ENCODE measurements at places on chromosomes 2 and 18.

GRCh38 chr2:235747001-235747785 lies 253.3 kb downstream of the AGAP1 start:
- no peak for DNase-seq

- peak; percentile 25 for DNase-seq
Measured at GRCh38 chr2:221465776-221466175, 106.3 kb downstream of the EPHA4 start.

DNA sequence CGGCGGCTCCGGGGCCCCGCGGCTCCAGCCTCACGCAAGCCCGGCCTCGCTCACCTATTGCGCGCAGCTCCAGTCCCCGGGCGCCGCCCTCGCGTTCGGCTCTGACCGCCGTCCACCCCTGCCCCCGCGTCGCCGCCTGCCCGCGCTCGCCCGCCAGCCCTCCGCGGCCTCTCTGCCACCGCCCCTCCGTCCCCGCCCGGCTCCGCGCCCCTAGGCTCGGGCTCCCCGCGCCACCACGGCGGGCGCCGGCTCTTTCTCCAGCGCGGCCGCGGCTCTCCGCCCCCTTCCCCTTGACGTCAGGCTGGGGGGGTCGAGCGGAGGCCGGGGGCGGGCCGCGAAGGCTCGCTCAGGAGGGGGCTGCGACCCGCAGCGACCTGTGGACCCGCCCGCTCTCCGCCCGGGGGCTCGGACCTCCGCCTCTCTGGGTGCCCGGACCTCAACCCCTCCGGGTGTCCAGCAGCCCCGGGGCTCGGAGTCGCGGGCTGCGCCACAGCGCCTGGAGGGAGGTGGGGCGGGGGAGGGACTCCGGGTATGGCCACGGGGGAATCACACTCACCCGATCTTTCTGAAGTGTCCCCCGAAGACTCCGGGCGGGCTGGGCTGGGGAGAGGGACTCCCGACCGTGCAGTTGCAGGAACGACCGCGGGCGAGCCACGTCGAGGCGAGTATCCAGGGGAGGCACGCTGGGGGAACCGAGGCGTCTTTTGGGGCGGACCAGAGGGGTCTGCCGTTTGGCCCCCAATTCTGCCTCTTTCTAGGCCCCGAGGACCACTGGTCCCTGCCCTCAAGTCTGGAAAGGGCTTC lies at the start of gene SEMA4C:
Gene SEMA4C (minus strand): TSS at position 259 of the 804 bp plus-strand sequence. CDS start 2,194 bp downstream, outside the sequence.
- peak; percentile 64 for DNase-seq

GRCh38 chr18:10274301-10274700 lies 180.1 kb upstream of the APCDD1 start:
- no peak for DNase-seq

GRCh38 chr18:61308004-61308403 lies 25.2 kb upstream of the CDH20 start:
- DNase-seq: no peak

- DNase-seq: peak; percentile 34
Measured at GRCh38 chr2:38610851-38611801, 8.4 kb upstream of the HNRNPLL start.

GRCh38 chr2:3045318-3045921 lies 332.2 kb downstream of the EIPR1 start:
- no peak for DNase-seq

DNA sequence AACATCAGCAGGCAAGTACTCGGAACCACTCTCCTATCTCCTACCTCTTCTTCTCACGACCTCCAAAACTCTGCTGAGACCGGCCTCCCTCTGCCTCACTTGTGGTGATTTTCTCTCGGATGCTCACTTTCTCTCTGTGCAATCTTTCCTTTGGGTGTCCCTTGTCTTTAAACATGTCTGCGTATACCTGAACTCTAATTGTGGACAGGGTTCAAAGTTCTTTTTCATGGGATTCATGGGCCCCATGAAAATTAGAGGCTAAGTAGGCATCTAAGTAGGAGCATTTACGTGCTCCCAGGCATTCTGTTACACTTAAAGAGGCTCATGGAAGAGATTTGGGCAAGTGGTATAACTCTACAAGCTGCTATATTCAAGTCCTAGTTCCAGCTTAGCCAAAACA lies 2.1 kb upstream of the PPP1CB start:
- DNase-seq: no peak

- DNase-seq: peak; percentile 82
Measured at GRCh38 chr2:226791056-226791486, 8.5 kb downstream of the IRS1 start.

DNA sequence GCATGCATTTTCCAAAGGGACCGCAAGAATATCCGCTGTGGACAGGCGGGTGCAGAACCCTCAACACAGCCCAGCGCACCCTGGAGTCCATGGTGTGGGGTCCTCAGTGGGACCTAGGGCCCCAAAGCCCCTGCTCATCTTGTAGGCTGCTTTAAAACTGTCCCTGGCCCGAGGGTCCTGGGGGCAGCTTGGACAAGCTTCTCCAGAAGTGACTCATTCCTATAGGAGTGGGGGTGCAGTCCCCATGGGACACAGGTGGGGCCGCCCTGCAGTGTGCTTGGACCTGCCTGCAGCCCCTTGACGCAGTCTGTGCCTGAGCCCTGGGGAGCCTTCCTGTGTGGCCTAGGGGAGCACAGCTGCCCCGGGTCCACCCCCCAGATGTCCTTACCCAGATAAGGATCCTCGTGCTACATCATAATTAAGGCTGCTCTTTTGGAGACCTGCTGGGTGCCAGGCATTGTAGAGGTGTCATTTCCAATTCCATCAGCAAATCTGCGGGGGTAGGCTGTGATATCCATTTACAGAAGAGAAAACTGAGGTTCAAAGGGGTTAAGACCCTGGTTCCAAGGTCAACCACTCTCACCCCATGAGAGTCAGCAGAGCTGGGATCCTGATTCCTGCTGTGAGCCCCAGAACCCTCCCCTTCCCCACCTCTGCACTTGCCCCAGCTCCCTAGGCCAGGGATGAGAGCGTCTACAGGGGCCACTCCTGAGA lies 1.7 kb upstream of the HS6ST1 start:
- no peak for DNase-seq

DNA sequence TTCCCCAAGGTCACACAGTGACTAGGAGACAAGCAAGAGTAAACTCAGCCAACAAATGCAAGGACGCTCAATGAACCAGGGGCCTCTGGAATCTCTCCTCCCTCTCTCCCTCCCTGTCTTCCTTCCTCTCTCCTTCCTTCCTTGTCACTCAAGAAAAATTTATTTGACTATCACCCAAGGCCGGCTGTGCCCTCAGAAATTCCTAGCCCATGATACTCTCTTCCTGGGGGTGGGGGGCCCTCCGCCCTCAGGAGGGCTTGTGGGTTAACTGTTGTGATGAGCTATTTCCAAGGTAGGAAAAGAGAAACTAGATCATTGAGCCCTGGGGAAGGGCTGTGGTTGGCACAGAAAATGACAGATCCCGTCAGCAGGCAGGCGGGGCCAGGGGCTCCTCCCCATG lies 21.7 kb downstream of the INHBB start:
- DNase-seq: no peak

- no peak for DNase-seq
Measured at GRCh38 chr2:207960090-207960489, 65.2 kb downstream of the PLEKHM3 start.

DNA sequence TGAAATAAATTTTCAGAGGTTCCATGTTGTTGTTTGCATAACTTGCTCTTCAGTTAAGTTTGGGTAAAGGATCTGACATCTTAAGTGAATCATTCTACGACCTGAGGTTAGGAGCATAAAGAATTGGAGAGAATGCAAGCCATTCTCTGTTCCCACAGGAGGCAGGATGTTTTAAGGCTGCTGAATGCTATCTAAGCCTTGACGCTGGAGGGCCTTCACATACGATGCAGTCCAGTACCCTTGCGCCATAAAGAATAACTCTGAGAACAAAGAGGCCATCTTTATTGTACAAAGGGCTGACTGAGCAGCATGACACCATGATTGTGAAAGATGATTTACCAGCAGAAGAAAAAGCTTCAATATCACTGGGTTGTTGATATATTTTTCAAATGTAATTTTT lies 198.4 kb downstream of the NYAP2 start:
- DNase-seq: no peak

- DNase-seq: no peak
Measured at GRCh38 chr2:112217854-112218253, 37.0 kb downstream of the ZC3H8 start.

DNA sequence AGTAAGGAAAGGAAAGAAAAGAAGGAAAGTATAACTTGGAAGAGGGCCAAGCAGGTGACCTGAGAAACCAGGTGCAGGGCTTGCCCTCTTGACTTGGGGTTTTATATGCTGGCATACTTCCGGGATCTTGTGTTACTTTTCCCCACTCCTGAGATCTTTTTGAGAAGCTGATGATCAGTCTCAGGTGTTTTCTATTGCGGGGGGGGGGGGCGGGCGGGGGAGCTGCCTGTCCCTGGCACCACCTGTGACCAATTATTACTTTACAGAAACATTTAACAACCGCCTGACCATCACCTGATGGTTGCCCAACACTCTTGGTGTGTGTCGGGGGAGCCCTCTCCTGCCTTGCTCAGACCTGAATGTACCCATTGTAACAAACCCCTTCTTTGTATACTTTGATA lies 6.9 kb upstream of the CASP10 start:
- DNase-seq: no peak

GRCh38 chr18:63321291-63321690 lies 1.7 kb upstream of the BCL2 start:
- no peak for DNase-seq

- no peak for DNase-seq
Measured at GRCh38 chr2:165897074-165897473, 56.5 kb downstream of the TTC21B start.

DNA sequence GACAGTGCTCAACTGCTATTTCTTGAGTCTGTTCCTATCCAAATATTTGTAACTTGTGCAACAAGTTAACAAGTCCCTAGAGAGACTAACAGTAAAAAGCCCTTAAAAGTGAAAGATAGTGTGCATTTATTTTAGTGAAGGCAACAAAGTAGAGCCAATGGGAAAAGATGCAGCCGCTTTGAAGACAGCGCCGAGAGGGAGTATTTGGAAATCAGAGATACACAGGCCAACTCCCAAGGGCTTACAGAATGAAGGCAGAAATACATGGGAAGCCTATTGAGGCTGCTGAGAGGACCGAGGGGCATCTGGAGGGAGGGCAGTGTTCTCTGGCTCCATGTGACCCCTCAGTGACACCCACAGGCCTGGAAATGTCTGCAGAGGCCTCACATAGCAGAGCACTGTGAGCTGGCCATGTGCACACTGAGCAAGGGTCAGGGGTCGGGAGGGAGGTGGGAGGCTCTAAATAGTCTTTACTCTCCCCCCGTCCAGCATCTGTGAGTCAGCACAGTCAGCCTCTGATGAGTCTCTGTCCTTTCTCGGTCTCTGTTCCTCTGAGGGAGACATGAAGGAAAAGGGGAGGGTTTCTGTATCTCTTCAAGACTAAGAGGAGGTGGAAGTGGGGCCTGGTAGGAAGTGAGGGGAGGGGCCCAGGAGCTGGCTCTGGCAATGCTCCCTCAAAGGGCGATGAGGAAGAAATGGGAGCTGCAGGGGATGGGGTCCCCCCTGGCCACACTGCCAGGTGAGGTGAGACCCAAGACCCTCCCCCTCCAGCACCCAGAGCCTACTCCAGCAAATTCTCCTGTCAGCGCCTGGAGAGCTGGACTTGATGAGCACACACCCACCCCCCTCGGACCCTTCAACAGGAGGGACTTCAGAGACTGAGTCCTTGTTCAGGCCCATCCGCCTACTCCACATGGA lies 133.6 kb downstream of the SP3 start:
- no peak for DNase-seq

DNA sequence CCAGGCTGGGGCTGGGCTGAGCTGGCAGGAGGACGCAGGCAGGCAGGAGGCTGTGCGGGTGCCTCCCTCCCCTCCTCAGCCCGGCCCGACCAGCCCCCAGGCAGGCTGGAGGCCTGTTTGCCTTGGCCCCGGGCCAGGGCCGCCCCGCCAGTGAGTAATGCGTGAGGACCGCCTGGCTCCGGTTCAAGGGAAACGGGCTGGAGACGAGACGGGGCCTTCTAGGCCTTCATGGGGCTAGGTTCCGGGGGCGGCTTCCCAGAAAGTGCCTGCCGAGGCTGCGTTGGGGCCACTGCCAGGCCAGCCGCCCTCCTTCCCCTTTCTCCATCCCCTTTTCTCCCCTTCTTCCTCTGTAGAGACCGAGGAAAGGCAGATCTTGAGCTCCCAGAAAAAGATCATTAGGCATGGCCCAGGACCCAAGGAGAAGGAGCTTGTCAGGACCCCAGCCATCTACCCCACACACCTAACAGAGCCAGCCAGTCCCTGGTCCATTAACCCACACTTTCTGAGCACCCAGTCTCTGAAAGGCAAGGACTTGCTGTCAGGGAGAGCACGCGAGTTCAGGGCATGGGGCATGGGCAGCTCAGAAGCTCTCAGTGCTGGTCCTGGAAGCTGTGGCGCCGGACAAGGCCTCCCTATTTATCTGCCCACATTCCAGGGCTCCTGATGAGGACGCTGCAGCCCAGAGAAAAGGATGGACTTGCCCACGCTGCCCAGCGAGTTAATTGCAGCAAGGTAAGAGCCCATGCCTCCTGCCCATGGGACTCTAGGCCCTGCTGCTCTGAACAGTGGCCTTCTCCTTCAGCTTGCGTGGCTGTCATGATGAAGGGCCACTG lies 48.5 kb downstream of the SMAD7 start:
- no peak for DNase-seq

DNA sequence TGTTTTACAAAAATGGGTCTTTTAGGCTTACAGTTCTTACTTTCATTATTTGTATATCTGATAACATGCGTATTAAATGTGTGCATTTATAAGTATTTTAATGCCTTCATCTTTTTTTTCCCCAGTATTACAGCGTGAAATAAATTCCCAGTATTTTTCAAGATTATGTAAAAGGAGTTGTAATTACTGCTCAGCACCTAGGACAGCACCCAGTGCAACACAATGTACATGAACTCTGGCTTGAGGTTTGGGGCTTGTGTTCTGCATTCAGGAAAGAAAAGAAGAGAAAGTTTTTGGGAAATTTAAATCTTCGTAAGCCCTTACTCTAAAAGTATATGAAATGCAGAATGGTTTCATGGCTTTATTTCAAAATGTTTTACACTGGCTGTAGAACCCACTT lies 16.7 kb downstream of the ZNF638 start:
- no peak for DNase-seq

DNA sequence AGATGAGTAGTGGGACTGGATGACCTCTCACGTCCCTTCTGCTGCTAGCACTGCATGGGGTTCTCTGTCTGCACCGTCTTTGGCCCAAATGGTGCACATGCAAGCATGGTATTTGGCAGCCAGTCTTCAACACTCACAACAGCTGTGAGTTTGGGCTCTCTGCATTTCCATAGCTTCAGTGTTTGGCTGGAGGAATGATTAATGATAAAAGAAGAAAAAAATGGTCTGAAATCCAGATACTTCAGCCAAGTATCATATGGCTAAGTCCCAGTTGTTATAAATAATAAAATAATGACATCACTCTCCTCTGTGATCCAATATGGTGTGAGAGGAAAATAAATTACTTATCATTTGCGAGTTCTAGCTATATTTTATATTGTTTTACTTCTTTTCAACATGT lies 173.3 kb downstream of the DCDC2C start:
- DNase-seq: no peak

- no peak for DNase-seq
Measured at GRCh38 chr18:60358516-60358915, 14.1 kb downstream of the MC4R start.

GRCh38 chr2:152499896-152500735 lies 165.1 kb downstream of the FMNL2 start:
- no peak for DNase-seq

- DNase-seq: no peak
Measured at GRCh38 chr2:62215306-62216064, 19.6 kb downstream of the B3GNT2 start.

All from CD4-positive, alpha-beta T cell treated with Interleukin-17A for 1 hour (primary cell).